ENCODE measurements at places on chromosomes 5 and 9. TPM values are rescaled to one million over a fixed set of nuclear protein-coding genes. Genes with fewer than 3 reads are reported as not detected.

Gene SPINK5
- total RNA-seq: 0.25 TPM

Gene NRARP
- 0.55 TPM for total RNA-seq

Gene SLC45A2
- total RNA-seq: not detected

Gene SNCAIP
- 1.7 TPM for total RNA-seq

Gene PFDN1
- 107 TPM for total RNA-seq

Gene TRIM36
- 4.0 TPM for total RNA-seq

Gene NR2F1
- total RNA-seq: 3.4 TPM

DNA sequence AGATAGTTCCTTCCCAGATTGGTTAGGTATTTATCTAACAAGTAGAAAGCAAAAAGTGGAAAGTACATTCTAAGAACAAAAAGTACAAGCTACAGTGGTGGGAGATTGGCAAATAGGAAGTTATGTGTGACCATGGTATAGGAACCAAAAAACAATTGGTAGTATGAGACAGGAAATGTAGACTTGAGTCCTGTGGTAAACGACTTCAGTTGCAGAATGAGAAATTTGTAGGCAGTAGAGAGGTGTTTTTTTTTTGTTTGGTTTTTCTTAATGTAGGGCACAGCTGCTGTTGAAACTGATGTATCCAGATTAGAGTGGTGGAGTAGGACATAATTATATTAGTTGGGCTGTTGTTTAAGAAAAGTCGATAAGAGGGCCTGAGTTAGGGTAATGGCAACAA, 72.0 kb downstream of the CCNH start:
- no peak for DNase-seq

GRCh38 chr5:26700759-26701384, 337.5 kb downstream of the CDH9 start:
- DNase-seq: peak; percentile 4

DNA sequence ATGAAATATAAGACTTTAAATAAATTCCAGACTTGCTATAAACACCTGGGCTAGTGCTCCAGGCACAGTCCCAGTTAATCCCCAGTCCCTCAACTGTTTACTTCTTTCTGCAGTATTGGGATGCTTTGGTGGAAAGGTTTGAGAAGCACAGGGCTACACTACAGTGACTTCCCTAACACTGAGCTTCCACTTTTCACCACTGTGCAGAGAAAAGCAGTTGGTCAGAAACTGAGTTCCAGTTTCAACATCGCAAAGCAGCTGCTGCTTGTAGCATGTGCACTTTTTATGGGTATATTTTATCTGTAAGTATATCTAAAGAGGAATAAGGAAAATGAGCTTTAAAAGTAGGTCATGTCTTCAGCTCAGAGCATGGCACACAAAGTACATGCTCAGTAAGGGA, 339.7 kb downstream of the NTRK2 start:
- no peak for DNase-seq

DNA sequence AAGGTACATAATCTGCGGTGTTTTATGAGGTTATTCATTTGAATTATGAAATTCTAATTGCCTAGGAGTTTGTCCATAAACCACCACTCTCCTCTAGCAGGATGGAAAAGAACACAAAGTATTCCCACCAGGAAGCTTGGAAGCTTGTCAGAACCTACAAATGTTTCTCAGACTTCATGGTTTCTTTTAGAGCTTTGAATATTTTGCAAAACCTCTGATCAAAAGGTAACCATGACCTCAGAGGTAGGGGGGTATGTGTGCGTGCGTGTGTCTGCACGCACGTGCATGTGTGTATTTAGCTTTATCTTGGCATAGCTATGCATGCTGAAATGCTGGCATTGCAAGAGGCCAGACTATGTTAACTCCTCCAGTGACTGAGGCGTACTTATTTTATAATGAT, 847.0 kb downstream of the TLE1 start:
- no peak for DNase-seq

DNA sequence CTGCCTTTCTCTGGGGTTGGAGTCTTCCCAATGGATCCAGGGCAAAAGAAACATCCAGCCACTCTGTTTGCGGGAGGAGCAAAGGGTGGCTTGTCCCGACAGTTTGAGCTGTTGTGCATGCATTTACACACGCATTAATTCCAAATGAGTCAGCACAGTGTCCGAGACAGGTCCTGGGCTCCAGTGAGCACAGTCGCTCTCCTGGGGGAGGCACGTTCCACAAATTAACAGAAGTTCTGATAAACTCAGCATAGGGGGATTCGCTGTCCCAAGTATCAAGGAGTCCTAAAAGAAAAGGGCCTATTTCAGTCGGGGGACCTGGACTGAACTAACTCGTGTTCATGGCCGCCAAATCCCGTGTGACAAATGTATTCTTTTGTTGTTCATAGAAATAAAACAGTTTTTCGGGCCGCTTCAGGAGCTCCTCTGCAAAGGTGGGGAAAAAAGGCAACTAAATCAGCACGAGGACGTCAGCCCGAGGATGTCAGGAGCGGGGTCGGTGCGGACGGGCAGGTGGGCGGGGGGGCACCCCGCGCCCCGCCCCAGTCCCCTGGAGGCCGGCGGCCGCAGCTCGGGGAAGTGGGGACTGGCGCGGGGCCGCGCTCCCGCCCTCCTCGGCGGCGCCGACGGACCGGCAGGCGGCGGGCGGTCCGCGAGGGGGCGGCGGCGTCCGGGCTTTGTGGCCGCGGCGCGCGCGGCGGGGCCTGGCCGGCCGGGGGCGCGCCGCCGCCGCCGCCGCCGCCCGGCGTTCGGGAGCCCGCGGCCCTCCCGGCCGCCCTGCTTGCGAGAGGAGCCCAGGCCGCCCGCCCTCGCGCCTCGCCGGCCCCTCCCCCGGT, at the start of gene MSANTD3:
MSANTD3 (plus strand) TSS at position 614 of the 836 bp plus-strand sequence. CDS start 14,796 bp downstream, outside the sequence.
- DNase-seq: peak; percentile 82

DNA sequence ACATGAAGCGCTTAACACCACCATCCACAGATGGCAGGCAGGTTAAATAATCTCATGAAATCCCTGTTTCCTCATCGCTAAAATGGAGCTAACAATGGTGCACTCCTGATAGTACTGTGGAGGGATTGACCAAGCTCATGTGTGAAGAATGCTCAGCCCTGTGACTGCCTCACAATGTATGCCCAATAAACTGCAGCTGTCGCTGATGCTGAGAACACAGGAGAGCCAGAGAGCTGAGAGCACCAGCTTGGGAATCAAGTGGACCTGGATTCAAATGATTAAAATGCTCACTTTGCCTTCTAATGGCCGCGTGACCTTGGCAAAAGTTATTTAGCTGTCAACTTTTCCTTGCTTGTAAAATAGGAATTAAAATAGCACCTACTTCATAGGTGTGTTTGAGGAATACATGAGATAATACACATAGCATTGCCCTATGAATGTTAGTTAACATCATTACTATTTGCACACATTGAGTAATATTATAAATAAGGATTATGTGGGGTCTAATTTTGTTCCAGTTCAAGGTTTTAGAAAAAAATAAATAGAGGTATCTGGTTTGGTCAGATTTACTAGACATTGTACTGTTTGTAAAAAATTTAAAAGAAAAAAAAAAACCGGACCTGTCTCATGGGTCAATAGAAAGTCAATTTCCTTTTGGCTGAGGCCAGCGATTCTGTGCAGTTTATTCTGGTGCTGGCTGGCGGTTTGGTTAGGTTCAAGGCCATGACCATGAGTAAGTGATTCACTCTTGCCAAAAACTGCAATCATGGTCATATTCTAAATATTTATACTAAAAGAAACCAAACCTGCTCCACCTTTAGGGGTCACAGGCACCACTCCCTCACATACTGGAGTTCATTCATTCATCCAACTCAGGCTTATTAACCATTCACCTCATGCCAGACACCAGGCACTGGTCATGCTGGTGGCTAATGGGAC, 101.3 kb downstream of the SH3TC2 start:
- no peak for DNase-seq

- no peak for DNase-seq
Measured at GRCh38 chr9:121344184-121344583, 25.9 kb downstream of the STOM start.

- DNase-seq: no peak
Measured at GRCh38 chr5:104573949-104574709, 1011.5 kb upstream of the NUDT12 start.

DNA sequence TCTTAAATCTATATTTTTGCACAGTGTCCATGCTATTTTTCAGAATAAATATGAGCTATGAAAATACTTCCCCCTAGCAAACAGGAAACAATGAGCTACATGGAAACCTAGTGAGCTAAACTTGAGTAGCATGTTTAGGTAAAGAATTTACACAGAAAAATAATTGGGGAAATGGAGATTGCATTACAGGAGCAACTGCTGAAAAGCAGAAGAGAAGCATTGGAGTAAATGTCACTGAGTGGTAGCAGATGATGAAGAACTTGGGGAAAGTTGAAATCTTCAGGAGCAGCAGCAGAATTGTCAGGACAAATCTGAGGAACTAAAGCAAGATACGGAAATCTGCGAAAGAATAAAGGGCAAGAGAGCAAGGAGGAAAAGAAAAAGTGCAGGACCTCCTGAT, 610.3 kb downstream of the TLE1 start:
- DNase-seq: no peak

- no peak for DNase-seq
Measured at GRCh38 chr9:8436786-8437185, 637.2 kb upstream of the DMAC1 start.

DNA sequence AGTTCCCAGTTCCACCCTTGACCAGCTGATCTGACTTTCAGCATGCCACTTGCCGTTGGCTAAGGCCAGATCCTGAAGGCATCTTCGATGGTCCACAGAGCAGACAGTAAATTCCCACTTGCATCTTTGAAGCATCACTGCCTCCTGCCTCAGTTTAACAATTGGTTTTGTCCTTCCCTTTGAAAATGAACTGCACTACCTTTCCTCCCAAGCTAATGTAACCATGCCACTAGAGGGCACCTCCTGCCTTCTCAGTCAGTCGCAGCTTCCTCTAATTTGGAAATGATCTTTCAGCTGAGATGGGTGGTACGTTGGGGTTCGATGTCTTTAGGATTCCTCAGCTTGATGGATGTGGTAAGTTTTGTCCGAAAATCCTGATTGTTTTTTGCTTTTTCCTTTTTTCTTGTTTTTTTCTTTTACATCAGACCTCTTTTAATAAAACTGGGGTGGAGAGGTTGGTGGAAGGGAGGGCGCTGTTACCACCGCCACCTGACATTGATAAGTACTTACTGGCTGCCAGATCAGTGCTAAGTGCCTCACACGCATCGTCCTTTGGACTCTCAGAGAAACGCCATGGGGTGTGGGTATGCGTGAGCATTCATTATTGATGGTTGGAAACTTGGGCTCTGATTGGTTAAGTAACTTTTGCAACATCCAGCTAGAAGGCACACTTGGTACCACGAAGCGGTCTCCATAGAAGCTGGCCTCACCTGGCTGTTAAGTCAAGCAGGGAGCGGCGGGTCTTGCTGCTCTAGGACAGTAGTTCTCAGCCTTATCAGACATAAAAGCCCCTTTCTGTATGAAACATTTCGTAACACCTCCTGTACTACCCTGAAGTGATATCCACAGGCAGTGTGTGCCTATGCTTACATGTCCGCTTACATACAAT, 16.9 kb downstream of the PTTG1 start:
- DNase-seq: peak; percentile 63

GRCh38 chr5:14100281-14100680, 42.9 kb upstream of the TRIO start:
- DNase-seq: no peak

DNA sequence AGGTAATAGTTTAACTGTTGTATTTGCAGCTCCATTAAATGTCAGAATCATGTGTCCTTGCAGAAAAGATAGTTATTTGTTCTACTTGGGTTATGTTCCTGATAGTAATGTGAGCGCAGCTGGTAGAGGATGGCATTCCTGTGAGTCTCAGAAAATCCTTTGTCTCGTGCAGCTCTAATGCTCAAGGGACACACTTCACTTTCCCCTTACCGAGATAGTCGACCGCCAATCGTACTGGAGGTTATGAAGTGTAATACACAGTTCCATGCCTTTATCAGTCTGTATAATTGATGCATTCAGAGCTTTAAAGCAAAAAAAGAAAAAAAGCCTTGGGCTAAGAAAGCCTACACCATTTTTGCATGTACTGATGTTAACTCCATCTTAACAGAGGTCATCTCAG, 60.2 kb upstream of the SRP19 start:
- no peak for DNase-seq

- DNase-seq: no peak
Measured at GRCh38 chr9:133439337-133439736, 17.2 kb downstream of the ADAMTS13 start.

DNA sequence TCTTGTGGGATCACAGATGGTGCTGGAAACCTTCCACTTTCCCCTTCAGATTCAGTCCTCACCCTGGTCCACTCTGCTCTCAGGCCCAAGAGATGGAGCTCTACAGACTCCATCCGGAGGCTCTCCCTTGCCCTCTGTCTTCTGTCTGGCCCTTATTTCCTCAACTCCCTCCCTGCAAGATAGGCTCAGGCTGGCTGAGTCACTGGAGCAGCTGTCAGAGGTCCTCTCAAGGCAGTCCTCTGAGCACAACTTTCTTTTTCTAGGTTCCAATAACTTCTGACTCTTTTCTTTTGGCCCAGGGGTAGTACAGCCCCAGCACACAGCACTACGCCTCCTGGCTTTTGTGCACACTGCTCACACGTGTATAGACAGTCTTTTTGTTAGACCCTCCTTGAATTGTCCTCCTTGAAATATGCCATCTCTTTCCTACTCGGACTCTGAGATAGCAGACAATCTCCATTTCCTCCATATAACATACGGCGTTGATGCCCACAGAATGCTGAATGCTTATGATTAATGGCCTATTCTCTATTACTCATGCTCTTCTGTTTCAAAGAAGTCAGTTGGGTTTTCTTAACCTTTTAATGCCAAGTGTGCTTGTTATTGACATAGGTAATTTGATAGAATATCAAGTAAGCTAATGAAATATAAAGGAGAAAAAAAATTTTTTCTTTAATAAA, 193.1 kb downstream of the SLC12A2 start:
- DNase-seq: no peak

DNA sequence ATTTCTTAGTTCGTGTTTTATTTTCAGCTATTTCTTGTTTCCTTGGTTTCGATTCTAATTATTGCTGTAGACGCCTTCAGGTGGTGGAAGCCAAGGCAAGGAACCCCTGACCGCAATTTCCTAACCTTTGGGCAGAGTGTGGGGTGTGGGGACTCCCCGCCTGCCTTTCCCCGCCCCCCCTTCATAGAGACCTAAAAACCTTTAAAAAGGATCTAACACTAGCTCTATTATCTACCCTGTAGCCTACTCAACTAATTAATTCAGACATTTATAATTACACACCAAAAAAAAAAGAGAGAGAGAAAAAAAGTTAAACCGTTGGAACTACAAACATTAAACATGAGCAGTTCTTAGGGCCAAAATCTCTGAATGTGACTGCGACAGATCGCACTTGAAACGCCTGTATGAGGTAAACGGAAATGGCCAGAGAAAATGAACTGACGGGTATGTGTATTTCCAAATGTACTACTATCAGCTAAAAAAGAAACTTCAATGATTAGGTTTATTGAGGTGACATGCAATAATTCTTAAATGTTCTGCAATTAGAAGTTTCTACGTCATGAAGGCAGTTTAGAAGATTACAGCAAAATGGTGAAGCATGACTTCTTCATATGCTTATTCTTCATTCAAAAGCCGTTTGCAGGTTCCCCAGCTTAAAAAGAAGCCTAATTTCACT, 19.0 kb upstream of the FER start:
- no peak for DNase-seq
